Adipocyte (in vitro differentiated cells): ENCODE measurements at places on chromosomes 1 and 21.

DNA sequence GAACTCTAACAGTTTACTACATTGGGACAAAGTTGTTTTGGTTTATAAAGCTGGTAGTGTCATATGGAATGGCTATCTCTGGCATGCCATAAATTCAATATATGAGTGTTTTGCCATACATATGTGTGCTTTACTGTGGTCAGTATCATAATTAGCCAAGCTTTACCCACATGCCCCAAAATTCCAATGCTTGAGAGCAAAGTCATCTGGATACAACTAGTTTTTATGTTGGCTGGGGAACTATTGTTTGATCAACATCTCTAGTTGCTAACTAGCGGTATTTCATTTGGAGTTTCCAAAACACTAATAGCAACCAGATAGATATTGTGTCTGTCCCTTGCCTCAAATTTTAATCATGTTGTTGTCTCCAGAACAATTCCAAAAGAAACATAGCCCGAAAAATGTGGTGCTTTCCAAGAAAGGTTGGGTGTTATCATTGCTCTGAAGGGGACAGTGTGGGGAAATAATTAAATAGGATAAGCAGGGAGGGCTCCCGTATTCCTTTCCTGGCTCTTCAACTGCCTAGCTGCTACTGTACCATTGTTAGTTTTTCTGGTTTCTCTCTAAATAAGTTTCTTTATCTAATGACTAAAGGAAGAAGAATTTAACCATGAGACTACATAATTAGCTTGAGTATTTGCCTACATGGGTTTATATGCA lies 136.1 kb downstream of the TGFB2 start:
- DNase-seq, result no peak

DNA sequence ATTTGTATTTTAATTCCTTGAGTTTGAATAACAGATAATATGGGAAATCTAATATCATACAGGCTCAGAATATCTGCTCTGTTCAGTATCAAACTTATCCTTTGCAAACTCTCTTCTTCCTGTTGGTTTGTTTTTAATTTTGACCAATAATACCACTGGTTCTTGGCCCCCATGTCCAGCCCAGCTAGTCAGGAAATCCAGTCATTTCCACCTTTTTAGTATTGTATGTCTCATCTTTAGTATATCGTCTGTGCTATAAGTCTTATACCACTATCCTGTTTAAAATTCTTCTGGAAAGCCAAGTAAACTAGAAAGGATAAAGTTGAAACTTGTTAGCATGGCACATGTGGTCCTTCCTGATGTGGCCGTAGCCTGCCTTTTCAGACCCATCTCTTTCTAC lies 10.7 kb downstream of the SCCPDH start:
- no peak for DNase-seq

GRCh38 chr1:208336137-208336518 lies 91.9 kb upstream of the PLXNA2 start:
- no peak for DNase-seq

GRCh38 chr1:112358798-112359408 lies 37.1 kb upstream of the CTTNBP2NL start:
- DNase-seq, result peak; percentile 83

DNA sequence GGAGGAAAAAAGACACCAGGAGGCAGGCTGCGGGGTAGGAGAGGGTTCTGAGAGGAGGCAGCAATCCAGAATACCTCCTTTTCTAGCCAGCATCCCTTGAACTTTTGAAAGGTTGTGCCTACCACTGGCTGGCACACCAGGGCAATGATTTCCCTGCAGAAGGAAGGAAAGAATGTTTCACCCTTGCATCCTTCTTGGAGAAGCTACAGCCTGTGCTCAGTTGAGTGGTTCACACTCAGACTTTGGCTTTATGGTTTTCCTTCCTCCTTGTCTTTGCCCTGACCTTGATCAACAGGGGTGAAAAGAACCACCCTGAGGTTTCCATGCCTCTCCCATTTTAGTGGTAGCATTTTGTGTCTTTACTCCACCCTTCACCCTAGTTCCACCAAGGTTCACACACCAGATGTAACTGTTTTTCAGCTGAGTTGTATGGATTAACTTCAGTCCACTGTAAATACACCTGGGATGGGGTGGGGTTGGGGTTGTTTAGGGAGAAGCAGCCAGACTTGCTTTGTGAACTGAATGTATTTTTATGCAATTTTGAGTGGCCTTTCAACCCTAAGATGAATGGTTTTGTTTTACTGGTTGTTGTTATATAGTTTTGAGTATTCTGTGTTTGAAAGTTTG lies 122.3 kb downstream of the SYT2 start:
- DNase-seq, result no peak

- DNase-seq, result no peak
Measured at GRCh38 chr1:10607228-10607627, 132.5 kb downstream of the PEX14 start.

DNA sequence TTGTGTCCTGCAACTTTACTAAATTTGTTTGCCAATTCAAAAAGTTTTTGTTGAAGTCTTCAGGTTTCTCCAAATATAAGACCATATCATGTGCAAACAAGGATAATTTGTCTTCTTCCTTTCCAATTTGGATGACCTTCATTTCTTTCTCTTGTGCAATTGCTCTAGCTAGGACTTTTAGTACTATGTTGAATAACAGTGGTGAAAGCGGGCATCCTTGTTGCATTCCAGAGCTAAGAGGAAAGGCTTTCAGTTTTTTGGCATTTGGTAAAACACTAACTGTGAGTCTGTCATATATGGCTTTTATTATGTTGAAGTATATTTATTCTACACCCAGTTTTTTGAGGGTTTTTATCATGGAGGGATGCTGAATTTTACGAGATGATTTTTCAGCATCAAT lies 630.0 kb upstream of the ADGRL2 start:
- DNase-seq, result peak; percentile 36

DNA sequence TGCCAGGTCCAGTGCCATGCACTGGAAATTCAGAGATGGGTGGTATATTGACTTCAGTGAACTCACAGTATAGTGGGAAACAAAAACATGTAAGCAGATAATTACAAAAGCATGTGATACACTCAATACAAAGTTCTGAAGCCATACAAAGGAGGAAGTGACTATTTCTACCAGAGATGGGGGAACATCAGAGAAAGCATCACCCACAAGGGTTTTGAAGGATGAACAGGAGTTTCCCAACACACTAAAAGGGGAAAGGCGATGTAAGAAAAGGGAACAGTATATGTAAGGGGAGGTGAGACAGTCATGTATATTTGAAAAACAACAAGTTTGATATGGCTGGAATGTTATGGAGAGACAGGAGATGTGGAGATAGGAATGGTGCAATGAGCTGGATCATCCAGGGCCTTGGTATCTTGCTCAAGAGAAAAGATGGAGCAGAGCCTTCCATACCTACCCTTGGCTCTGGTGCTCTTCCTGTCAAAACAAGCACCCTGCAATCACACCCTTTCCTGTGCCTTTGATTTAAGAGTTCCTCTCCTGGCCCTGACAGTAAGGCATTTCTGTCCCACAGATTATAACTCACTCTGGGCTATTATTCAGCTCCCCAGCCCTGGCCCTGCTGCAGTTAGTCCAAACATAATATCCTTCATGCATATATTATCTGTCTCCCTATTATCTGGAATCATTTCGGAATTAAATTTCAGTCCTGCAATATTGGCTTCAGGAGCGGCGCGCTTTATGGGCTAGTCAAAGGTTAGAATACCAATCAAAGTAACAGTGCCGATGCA lies 60.5 kb downstream of the DMAP1 start:
- no peak for DNase-seq

- DNase-seq, result no peak
Measured at GRCh38 chr1:63859480-63860275, 85.9 kb downstream of the ROR1 start.

DNA sequence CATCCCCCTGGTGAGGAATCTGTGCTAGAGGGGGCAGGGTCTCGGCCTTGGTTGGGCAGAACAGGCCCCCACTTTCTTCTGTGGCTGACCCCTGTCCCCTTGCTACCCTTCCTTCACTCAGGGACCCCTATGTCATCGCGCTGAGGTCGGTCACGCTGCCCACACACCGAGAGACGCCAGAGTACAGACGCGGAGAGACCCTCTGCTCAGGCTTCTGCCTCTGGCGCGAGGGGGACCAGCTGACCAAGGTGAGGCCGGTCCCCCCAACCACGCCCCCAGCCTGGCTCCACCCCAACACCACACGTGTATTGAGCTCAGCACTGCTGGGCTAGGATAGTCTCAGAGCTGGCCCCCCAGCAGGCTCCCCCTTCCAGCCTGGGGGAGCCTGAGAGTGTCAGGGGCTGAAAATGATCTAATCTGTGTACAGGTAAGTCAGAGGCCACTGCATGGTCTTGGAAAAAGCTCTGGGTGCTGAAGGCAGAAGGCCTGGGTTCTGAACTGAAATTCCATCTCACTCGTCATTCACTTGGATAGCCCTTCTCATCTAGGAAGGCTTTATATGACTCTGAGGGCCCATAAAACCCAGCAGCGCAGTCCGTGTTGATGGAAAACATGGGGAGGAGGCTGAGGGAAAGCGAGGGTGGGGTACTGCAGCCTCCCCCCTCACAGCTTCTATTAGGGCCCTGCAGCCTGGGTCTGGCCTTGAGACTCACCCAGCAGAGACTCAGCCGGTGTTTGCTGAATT lies 15.3 kb downstream of the FAM151A start:
- DNase-seq, result no peak

- DNase-seq, result peak; percentile 73
Measured at GRCh38 chr1:201877877-201878401, 10.8 kb upstream of the SHISA4 start.

- DNase-seq, result peak; percentile 59
Measured at GRCh38 chr1:206419783-206420182, 50.5 kb upstream of the IKBKE start.

- no peak for DNase-seq
Measured at GRCh38 chr21:44710756-44711326, 531 bp downstream of the TSPEAR start.

GRCh38 chr1:64137412-64137803 lies 66.0 kb upstream of the UBE2U start:
- no peak for DNase-seq

GRCh38 chr1:167094690-167095089 lies 815 bp downstream of the STYXL2 start:
- no peak for DNase-seq

- no peak for DNase-seq
Measured at GRCh38 chr1:39960431-39960958, 5.5 kb downstream of the MFSD2A start.
